ENCODE measurements at places on chromosomes 7 and 10.
A peak's percentile ranks its signal among the peaks of the same experiment; 100 is the strongest.

DNA sequence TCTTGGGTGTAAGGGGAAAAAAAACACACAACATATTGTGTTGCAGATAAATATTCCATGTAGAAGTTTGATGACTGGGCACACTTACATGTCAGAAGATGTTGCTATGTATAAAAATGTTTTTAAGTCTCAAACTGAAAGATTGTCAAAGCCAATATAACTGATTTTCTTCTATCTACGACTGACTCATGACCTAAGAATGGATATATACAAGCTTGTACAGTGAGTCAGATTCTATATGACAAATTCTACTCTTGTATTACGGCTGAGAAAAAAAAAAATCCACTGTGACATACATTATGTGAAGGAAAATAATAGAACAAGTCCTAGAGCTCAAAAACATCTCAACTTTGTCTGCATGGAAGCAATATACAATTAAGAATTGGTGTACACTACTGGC is 343.0 kb upstream of the PCDH15 start:
- DNase-seq: no peak

GRCh38 chr10:13526948-13527863 is 1.6 kb downstream of the BEND7 start:
- DNase-seq: no peak

DNA sequence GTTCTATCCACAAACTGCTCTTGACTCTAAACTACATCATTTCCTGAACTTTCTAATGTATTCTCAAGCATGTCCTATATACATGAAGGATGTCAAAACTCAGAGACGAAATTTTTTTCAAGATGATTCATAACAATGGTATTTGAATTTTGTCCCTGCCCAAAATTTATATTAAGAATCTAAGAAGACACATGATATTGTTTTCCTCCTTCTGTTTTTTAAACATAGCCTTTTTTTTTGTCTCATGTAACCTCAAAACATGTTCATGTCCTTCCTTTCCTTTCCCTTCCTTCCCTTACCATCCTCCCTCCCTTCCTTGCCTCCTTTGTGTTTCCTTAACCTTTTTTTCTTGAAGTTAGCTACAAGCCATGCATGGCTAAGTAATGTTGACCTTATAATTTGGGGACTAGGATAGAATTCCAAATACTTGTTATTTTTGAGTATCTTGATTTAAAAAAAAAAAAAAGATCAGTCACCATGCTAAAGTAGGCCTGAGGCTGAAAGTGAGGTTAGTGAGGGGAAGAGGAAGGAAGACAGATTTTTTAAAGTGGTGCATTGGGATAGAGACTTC is 163.0 kb downstream of the SUGCT start:
- no peak for DNase-seq

DNA sequence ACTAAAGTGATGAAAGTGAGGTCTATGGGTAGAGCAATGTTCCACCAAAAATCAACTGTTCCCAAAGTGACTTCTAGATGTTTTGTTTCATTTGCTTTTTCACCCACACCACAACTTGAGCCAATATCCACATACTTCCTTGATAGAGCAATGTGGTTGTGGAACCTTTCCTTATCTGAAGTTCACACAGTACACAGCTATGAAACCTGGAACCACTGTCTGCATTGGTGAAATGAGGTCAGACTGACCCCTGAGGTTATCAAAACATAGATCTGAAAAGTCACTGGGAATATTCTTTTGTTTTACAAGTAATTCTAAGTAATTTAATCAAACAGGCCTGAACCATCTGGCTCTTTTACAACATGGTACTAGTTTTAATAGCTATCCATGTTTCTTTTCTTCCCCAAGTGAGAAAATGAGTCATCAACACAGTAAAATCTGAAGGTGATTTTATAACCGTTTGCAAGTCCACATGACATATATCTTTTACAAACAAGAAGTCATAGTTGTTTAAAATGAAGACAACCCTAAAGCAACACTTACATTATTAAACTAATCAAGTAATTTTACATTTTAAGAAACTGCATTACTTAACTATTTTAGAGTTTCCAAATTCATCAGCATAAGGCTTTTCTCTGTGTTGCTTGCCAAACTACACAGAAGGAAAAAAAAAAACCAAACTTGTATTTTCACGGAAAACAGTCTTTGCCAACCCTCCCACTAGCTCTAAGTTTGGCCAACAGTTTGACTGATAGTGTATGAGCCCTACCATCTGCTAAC is 80.3 kb downstream of the LRRC17 start:
- no peak for DNase-seq

- no peak for DNase-seq
These were observed 42.5 kb downstream of the SIRT1 start for GRCh38 chr10:67926951-67927350.

GRCh38 chr7:98281757-98282606 is 496 bp downstream of the BRI3 start:
- peak; percentile 12 for DNase-seq

DNA sequence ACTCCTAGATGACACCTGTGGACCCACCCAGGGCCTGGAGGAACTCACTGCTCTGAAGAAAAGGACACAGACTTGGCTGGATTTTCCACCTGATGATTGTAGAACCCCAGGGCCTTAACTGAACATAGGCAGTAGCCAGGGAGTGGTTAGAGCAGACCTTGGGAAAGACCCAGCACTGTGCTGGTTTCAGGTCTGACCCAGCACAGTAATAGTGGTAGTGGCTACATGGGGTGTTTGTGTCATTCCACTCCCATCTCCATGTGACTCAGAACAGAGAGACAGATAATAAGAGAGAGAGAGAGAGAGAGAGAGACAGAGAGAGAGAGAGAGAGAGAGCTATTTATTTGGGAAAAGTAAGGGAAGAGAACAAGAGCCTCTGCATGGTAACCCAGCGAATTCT is 239.1 kb upstream of the MEOX2 start:
- no peak for DNase-seq

DNA sequence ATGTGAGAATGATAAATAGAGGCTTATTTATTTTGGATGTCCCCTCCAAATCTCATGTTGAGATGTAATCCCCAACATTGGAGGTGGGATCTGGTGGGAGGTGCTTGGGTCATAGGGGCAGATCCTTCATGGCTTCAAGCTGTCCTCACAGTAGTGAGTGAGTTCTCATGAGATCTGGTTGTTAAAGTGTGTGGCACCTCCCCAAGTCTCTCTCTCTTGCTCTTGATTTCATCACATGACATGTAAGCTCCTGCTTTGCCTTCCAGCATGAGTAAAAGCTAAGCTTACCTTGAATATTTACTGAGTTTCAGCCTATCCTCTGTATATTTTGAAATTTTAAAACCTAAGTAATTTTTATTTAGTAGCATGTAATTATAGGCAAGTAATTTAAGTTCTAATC is 444.9 kb downstream of the ARL4A start:
- no peak for DNase-seq

GRCh38 chr7:41481353-41481752 is 221.5 kb downstream of the INHBA start:
- no peak for DNase-seq

- DNase-seq: no peak
These were observed 83.7 kb upstream of the CCDC71L start for GRCh38 chr7:106744563-106745091.

DNA sequence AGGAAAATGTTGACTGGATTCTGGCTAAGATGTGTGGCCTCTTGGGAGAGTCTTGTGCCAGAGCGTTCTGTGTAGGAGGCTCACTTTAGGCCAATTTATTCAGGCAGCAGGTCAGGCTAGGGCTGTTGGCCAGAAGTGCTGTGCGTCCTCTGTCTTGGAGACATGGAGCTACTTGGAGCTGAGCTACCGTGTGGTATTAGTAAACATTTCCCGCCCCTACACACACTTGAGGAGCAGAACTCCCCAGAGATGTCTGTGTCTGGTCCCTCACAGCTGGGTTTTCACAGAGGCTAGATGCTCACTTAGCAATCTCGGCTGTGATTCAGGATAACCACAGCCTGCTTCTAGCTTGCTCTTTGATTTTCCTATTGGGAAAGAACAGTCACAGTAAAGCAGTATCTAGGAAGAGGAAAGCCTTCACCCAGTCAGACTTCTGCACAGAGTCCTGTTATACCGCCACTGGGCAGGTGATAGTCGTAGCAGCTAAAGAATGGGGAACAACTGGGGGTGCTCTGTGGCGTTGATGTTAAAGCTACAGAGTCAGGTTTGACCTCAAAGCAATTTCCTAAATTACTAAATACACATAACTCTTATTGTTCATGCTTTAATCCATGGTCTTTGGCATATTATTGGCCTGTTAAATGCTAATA is 86.7 kb downstream of the MDFIC start:
- no peak for DNase-seq

DNA sequence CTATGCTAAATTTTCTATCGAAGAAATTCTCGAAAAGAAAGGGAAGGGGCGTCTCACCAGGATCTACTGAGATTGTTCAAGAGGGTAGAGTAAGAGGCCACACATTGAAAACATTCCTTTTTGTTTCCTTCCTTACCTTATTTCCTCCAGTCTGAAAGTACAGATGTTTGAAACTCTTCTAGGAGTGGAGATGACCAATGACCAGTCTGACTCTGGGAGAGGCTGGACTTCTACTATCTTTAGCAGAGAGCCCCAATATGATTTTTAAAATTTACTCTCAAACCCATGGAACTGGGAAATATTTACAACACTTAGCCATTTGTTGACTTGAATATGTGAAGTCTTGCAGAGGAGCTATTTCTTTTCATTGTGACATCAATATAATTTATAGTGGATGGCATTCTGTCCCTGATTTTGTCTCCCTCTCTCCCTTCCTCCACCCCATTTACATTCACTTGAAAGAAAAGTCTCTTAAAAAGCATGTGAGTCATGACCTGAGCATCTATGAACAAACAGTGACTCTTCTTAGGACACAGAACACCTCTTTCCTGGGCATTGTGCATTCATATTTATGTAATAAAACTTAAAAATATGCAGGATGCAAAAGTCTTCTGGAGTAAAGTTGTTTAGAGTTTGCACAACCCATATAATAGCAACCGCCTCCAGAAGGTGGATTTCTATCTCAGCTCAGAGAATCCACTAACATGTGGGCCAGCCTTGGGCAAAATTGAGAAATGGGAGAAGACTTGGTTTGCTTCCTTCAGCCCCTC is 31.2 kb upstream of the BMPER start:
- DNase-seq: no peak

DNA sequence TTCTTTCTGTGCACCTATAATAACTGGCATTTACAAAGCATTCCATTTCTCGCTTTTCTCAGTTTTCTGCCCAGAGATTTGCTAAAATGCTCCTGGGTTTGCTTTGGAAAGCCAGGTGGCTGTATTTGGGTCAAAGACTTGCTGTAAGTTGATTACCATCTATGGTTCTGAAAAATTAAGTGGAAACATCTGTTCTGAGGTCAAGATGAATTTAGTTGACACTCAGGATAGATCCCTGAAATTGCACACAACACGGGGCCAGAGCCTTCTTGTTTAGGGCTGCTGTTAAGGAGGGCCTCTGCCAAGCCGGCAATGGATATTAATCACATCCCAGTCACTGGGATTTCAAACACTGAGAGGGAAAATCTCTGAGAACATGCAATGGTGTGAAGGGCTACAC is 111.6 kb upstream of the GLI3 start:
- no peak for DNase-seq

GRCh38 chr7:1053816-1054370 is 9.5 kb downstream of the GPR146 start:
- no peak for DNase-seq

DNA sequence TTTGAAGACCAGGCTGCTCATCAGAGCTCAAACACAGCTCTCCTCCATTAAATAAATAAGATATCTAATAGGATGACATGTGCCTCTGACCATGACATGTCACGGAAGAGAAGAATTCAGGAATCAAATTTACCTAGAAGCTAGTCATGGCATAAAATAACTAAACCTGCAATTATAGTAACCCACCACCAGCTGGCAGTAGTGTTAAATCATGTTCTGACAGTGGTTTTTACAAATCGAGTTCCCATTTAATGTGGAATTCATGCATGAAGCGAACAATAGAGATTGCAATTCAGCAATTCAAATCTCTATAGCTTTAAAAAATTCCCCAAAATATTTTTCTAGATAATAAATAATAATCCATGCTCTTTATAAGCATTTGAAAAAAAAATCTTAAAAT is 74.6 kb upstream of the IKZF1 start:
- DNase-seq: no peak

All from activated CD4-positive, alpha-beta T cell treated with anti-CD3 and anti-CD28 coated beads for 1 hour (primary cell).